ENCODE measurements at places on chromosomes 1 and 21. TPM values are rescaled to one million over a fixed set of nuclear protein-coding genes. Genes with fewer than 3 reads are reported as not detected.

- no peak for DNase-seq
Observed at GRCh38 chr1:206734499-206735142, 36.0 kb upstream of the IL19 start.

DNA sequence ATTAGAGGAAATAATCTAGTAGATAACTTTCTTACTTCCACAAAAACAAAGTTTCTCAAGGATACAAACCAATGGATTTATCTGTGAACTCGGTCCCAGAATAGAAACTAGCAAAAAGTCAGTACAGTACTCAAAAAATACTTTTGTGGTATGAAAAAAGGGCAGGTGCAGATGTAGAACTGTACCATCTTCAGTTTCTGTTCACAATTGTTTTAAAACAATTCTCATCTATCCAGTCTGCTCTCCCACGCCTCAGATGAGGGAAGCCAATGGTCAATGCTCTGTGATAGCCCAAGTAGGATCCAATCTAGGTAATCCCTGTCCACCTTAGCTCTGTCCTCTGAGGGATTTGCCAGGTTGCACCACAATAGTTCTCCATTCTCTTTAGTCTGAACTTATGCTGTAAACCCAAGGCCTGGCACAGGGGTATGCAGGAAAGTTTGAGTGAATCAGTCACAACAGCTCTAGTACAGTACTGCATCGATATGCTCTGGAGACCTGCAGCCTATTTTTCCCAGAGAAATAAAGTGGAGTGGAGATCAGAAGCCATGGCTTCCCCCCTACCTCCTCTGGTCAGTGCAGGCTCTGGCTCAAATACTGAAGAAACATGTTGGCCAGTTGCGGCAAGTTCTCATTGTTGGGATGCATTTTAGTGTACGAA, 1.4 kb downstream of the KTI12 start:
- no peak for DNase-seq

DNA sequence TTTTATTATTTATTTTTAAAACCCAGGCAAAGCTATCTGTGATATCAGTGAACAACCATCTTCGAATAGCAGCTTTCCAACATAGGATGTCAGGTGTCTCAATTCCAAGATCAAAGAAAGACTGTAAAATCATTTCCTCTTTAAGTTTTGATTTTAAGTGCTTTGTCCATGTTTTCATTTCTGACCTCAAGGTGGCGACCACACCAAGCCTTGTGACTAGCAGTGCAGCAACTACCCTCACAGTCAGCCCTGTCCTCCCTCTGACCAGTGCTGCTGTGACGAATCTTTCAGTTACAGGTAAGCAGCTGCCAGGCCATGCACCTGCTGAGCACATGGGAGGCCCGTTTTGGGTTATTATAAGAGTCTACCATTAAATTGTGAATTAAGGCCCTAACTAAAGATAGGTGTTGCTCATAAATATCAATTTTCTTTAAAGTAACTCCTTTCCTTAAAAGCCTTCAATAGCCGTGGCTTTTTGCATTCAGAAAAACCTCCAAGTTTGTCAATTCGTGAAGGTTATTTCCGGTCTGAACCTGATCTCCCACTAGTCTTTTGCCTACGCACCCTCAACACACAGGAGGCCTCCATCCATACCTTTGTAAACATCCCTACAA, 117.0 kb downstream of the CD247 start:
- peak; percentile 29 for DNase-seq

GRCh38 chr1:180135535-180135934, 19.1 kb upstream of the QSOX1 start:
- DNase-seq, result no peak

Gene FMN2
- 6.5 TPM for polyA plus RNA-seq

Gene KISS1
- not detected for polyA plus RNA-seq

Gene CSRP1
- polyA plus RNA-seq, result 137 TPM

Gene ZNF648
- polyA plus RNA-seq, result 0.27 TPM

GRCh38 chr1:175390081-175390481, 197.5 kb upstream of the KIAA0040 start:
- no peak for DNase-seq

- DNase-seq, result no peak
Observed at GRCh38 chr1:84166797-84167196, 22.7 kb downstream of the PRKACB start.

Gene RALGPS2
- 30.0 TPM for polyA plus RNA-seq

DNA sequence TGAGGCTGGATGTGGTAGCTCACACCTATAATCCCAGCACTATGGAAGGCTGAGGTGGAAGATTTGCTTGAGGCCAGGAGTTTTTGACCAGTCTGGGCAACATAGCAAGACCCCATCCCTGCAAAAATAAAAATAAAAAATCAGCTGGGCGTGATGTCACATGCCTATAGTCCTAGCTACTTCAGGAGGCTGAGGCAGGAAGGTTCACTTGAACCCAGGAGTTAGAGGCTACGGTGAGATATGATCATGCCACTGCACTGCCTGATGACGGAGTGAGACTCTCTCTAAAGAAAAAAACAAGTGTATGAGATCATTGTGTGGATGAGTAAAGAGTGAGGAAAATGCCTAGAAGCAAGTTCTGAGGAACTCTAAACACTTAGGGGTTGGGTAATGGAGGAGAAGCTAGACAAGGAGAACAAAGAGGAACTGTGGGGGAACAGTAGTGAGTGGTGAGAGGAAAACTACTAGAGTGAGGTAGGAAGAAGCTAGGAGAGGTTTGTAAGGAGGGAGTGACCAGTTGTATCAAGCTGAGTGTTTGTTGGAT, 17.0 kb downstream of the CLIC4 start:
- DNase-seq, result no peak

Gene SLAMF7
- 0.43 TPM for polyA plus RNA-seq

GRCh38 chr1:169896013-169896412, 2.3 kb upstream of the SCYL3 start:
- DNase-seq, result no peak

- no peak for DNase-seq
Observed at GRCh38 chr1:198267921-198268320, 111.1 kb downstream of the NEK7 start.

DNA sequence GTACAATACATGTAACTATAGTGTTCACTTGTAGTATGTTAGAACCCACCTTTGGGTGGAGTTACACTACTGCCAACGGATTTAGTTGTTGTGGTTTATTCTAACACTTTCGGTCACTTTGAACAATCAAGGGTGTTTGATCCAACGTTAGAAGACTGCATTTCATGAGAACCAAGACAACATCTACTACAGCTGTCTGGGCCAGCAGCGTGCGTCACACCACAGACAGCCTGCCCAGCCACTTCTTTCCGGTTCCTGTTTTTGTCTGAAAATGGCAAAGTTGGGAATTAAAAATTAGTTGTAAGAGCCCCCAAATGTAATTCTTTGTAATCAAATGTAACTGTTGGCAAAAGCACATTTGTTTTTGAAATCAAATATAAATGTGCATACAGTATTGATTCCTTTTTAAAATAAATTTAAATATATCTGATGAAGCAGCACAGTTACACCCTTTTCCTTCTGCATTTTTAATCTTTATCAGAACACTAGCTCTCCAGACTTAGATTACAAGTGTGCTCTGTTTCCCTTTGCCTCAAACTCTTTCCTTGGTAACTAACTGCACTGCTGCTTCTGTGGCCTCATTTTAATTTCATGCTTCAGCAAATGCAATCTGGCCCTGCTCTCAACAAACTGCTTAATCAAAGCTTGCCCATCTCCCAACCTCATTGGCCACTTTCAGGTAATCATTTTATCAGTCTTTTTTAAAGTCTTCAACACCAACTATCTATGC, 86.6 kb upstream of the DPH5 start:
- peak; percentile 30 for DNase-seq

Gene HSD11B1
- 0.16 TPM for polyA plus RNA-seq

Gene OR2L2
- 0.06 TPM for polyA plus RNA-seq

- no peak for DNase-seq
Observed at GRCh38 chr1:195278644-195279043, 1329.6 kb downstream of the KCNT2 start.

Gene GRHL3
- 5.5 TPM for polyA plus RNA-seq

DNA sequence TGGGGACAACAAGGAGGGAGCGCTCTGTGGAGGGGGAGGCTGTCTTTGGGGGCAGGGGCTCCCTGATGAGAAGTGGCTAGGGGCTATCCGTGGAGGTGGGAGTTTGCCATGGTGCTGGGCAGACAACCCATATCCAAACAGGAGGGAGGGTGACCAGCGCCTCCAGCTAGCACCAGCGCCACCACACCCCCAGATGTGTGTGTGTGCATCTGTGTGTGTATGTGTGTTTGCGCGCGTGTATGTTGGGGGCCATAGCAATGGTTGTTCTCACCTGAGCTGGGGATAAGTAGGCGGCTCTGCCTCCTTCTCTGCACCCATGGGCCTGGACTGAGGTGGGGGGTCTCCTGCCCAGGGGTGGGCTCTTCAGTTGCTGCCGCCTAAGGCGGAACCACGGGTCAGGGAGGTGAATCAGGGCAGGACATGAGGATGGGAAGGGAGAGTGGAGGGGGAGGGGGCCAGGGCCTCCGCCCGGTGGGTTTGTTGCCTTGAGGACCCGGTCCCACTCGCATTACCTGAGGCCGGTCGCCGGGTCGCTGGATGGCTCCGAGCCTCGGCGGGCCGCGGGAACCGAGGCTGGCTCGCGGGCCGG, 345 bp downstream of the HPCAL4 start:
- DNase-seq, result no peak

- DNase-seq, result no peak
Observed at GRCh38 chr1:167538657-167539056, 14.9 kb downstream of the CREG1 start.

GRCh38 chr1:6124341-6124740, 55.8 kb downstream of the CHD5 start:
- DNase-seq, result no peak

Gene SYT6
- 1.6 TPM for polyA plus RNA-seq

Gene CRABP2
- polyA plus RNA-seq, result 68.5 TPM

GRCh38 chr21:23585419-23585818, 2021.9 kb downstream of the MRPL39 start:
- no peak for DNase-seq

Gene GPR52
- not detected for polyA plus RNA-seq

DNA sequence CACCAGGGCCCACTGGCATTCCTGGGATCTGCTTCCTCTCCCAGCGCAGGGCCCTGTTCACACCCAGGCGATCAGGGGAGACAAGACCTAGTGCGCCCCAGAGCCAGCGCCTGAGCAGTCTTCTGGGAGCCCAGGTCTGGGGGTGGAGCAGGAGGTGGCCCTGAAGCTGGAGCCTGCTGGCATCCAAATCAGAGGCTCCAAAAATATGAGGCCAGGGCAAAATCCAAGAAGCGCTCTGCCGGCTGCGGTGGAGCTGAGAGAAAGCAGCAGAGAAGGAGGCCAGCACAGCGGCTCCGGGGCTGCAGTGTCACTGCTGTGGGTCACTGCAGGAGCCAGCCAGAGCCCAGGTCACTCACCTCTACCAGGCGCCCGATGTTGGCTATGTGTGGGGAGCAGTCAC, 32.7 kb downstream of the SLC66A1 start:
- DNase-seq, result no peak

Gene CBR1
- polyA plus RNA-seq, result 45.7 TPM
